ENCODE measurements at places on chromosomes 3 and 15.

DNA sequence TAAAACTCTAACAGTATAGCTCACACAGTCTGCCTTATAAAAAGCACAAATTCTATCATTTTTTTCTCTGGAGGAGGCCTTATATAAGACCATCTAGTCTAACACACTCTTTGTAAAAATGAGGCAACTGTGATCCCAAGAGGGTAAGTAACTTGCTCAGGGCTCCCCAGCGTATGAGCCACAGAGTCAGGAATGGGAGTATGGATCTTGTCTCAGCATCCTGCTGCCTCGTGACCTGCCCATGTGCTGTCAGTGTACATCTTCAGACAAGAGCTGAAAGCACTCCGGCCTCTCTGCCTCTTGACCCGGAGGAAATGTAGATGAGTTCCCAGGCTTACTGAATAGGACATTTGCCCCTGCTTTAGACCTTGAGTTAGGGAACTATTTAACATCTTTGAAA, 28.4 kb upstream of the MEF2A start:
- no peak for DNase-seq

DNA sequence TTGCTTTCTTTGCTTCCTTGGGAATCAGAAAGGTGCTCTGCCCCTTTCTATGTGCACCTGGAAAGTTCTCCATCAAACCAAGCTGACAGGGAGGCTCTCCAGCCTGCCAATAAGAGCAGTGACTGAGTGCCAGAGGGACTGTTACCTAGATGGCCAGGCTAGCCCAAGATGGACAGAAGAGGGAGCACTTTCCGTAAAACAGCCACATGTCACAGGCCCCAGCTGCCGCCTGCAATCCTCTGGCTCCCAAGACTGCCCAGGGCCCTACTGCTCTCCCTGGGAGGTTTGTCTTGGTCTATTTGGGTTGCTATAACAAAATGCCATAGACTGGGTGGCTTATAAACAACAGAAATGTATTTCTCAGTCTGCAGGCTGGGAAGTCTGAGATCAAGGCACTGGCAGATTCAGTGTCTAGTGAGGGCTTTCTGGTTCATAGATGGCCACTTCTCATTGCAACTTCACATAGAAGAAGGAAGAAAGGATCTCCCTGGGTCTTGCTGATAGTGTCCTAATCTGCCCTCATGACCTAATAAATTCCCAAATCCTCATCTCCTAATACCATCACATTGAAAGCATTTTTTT, 72.3 kb downstream of the TAMM41 start:
- DNase-seq, result no peak

- DNase-seq, result no peak
Observed at GRCh38 chr15:65130941-65131340, 2.7 kb downstream of the PDCD7 start.

GRCh38 chr3:178083906-178084866, 452.1 kb upstream of the KCNMB2 start:
- DNase-seq, result no peak

- no peak for DNase-seq
Observed at GRCh38 chr3:141669434-141669833, 68.7 kb upstream of the RNF7 start.

DNA sequence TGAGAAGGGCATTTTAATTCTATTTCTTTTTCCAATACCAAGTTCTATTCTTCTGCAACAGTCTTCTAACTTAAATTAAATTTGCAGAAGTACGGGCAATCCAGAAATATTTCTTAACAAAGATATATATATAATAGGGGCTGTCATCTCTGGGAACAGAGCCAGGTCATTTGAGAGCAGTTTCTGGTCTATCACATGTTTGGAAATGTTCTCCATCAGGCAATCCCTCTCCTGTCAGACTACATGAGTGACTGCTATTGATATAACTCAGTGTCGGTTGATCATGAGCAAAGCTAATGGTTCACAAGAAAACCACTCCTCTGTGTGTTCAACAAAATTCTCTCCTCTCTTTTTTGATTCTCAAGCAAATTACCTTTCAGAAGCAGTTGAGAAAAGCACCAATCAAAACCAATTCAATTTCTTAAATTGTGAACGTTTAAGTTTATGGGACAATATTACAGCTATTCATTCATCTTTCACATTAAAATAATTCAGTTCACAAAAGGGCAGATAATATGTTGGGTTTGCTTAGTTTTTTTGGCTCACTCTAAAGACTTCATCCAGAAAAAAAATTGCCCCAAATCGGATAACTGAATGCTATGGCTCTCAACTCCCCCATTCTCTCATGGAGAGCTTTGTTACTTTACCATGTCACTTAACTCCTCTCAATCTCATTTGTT, 152.9 kb upstream of the TGFBR2 start:
- DNase-seq, result no peak

- no peak for DNase-seq
Observed at GRCh38 chr3:138653567-138653966, 45.0 kb downstream of the FAIM start.

DNA sequence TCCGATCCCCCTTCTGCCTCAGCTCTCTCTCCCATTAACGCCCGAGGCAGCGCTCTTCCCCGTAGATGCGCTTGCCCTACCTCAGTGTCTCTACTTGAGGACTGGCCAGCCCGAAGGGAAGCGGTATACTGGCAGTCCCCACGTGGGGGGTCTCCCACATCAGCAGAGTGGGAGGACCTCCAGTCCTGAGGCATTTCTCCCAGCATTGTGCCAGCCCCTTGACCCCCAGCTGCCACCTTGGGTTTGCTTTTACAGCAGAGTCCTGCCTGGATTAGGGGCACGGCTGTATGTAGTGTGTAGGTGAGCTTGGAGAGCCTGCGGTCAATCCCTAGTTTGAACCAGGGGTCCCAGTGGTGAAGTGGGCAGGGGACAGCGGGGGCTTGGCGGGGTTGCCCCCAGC, 767 bp downstream of the SEMA3F start:
- no peak for DNase-seq

DNA sequence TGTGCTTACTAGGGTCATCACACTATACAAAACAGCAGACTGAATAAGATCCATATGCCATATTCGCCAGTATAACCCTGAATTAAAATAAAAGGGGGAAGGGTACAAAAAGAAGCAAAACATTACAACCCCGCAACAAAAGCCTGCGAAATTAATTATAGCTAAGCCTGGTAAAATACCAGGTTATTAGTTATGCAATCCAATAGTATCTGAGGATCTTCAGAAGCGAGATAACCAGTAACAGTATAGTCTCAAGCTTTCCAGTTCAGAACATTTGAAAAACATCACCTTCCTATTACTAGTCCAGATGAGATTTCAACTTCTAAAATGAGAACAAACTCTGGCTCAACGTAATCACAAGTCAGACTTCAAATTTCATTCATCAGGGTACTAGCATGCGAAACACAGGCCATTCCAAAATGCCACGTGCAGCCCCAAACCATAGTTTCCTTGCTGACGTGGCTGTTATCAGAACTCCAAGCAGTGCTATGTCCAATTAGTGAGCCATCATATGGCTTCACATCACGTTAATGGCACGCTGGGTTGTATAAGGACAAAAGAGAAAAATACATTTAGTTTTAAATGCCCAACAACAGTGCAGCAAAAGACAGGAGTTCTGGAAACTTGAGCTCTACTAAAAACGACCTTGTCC, 1.1 kb downstream of the SSR3 start:
- no peak for DNase-seq

DNA sequence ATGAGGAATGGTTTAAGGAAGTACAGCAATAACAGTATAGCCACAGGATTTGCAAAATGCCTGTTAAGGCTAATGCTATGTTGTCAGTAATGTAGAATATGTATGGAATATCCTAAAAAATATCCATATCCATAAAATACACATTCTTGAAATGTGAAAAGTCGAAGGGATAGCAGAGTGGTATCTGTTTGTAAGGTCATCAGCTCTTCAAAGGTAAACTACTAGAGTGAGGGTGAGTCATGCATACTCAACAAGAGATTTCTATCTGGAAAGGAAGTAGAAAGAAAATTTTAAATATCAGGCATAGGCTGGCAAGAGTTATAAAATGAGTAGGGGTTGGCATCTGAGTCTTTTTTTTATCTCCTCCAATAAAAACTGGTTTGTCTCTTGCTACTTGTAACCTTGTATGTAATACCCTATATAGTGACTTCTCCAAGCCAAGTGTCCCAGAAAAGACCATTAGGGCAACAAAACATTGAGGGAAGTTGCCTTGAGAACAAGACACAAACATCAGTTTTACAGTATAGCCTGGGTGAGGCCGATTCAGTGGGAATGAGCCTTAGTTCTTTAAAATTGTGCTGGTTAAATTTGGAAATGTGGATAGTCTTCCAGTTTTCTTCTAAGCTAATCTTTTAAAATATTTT, 103.1 kb downstream of the SPATA16 start:
- no peak for DNase-seq

GRCh38 chr3:45546716-45547701, 47.5 kb upstream of the LIMD1 start:
- no peak for DNase-seq

- no peak for DNase-seq
Observed at GRCh38 chr3:191627064-191627463, 166.1 kb downstream of the PYDC2 start.

GRCh38 chr3:33145221-33145900, 31.5 kb downstream of the CRTAP start:
- no peak for DNase-seq

DNA sequence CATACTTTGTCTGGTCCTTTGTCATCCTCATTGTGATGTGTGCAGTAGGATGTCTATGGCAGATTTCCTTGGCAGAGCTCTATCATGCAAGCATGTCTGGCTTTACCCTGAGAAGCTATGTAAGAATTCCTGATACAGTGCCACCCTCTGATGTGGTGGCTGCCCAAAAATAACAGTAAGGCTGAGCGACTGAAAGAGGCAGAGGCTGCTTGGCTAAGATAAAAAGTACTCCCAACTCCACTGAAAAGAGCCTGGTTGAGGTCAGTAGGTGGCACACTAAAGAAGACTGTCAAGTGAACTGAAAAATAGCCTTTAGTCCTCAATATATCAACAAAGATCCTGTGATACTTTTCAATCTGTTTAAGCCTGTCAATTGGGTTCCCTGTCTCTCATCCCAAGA, 31.7 kb downstream of the BTLA start:
- DNase-seq, result no peak

- DNase-seq, result no peak
Observed at GRCh38 chr3:14077310-14077709, 47.4 kb downstream of the CHCHD4 start.

- no peak for DNase-seq
Observed at GRCh38 chr15:73338058-73338457, 30.7 kb downstream of the HCN4 start.

All from stimulated activated CD8-positive, alpha-beta memory T cell treated with anti-CD3 and anti-CD28 coated beads, Interleukin-7, amount 100 ng/mL, for 4 hours (primary cell).